Upper lobe of right lung (tissue), 1 donor: ENCODE measurements at places on chromosomes 2 and 18. TPM values are rescaled to one million over a fixed set of nuclear protein-coding genes. Genes with fewer than 3 reads are reported as not detected.

DNA sequence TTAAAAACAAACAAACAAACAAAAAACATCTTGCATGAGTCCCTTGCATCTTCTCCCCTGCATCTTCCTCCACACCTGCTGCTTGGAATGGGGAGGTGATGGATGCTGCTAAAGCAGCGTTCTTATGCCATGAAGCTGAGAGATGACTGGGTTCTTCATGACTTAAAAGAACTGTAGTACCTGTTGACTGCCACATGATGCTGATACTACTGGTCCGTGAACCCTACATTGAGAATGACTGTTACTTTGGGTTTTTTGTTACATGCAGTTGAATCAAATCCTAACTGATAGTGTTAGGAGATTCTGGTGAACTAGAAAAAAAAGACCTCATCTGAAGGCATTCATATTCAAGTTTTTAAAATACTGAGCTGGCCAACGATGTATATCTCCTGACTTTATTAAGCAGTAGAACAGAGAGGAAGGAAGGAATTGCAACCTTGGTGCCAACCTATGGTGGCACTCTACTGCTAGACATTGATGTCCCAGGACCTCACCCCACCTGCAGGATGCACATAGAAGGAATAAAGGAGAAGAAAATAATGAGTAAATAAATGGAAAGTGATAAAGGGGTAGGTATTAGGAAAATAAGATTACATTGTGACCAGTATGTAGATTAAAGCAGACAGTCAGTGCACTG, 63.2 kb upstream of the SPAG16 start:
- no peak for DNase-seq

- no peak for DNase-seq
Measured at GRCh38 chr18:22822841-22823508, 110.2 kb upstream of the RBBP8 start.

DNA sequence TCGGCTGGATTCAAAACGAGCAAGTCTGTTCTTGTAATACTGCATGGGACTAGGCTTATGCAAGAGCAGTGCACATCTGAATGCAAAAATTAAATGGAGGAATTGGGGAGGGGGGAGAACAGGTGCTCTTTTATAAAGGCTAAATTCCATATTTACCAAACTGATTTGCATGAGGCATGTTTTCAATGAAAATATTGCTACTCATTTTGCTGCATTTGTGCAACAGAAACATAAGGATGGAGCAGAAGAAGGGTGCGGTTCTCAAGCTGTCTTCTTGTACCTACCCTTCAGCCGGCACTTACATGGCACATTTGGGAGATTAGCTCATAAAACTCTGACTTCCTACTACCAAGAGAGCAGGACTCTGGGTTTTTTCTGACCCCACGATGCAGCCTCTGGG, 256.4 kb downstream of the CDCA7 start:
- DNase-seq: no peak

Gene PECR
- 18.9 TPM for total RNA-seq

Gene CFC1
- 0.38 TPM for total RNA-seq
